ENCODE measurements at places on chromosomes 6 and 20.

DNA sequence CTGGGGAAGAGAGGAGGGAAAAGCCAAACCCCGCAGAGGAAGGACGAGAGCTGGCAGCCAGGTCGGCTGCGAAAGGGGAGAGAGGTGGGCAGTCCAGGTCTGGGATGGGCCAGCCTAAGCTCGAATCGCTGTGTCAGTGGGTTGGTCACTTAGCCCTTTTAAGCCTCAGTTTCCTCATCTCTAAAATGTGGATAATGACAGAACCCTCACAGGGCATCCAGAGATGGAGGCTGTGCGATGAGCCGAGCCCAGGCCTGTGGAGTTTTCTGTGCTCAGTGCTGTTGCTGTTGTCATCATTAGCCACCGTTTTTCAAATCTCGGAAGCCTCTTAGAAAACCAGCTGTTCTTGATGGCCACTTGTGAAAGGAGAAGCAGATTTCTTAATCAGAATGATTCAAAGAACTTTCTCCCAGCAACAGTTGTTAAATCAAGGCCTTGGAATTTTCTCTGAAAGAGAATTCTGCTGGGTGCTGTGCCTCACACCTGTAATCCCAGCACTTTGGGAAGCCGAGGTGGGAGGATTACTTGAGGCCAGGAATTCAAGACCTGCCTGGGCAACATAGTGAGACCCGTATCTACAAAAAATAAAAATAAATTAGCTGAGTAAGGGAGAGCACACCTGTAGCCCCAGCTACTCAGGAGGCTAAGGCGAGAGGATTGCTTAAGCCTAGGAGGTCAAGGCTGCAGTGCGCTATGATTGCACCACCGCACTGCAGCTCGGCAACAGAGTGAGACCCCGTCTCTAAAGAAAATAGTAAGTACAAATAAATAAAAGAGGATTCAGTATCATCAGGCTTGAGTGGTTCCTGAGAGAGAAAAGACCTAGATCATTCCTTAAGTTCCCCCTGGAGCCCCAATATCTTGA lies 46.3 kb upstream of the ENTPD6 start:
- H3K27me3 ChIP-seq: no peaks in the 10 kb centered on the region
- no peak for DNase-seq
- H3K36me3 ChIP-seq: no peaks in the 10 kb centered on the region
- H3K4me1 ChIP-seq: no peaks in the 10 kb centered on the region
- no peak overlapping the region for H3K4me3 ChIP-seq

GRCh38 chr6:157660414-157660813 lies 162.6 kb upstream of the SNX9 start:
- DNase-seq: no peak
- no peaks in the 10 kb centered on the region for H3K27me3 ChIP-seq
- H3K27ac ChIP-seq: no peak overlapping the region
- H3K36me3 ChIP-seq: no peaks in the 10 kb centered on the region
- H3K4me1 ChIP-seq: no peaks in the 10 kb centered on the region

- H3K4me1 ChIP-seq: no peaks in the 10 kb centered on the region
- H3K36me3 ChIP-seq: no peaks in the 10 kb centered on the region
- no peak overlapping the region for H3K27ac ChIP-seq
- DNase-seq: no peak
- no peaks in the 10 kb centered on the region for H3K27me3 ChIP-seq
- no peak overlapping the region for H3K4me3 ChIP-seq
Measured at GRCh38 chr6:113359155-113360140, 497.7 kb upstream of the MARCKS start.

DNA sequence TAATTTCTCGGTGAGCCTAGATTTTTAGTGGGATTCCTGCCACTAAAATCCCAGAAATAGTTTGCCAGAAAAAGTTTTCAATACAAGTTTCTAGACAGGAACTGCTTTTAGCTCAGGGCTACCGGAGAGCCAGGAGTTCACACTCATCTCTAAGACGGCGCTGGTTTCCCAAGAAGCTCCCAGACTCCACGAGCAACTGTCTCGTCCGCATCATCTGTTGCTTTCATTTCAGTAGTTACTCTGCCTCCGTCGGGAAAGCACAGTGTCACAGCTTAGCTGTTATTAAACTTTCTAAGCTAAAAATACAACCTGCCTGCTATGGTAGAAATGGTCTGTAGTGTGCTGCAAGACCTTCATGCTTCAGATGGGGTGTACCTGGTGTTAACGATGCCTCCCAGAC lies 197.3 kb upstream of the SNX9 start:
- H3K27ac ChIP-seq: no peak overlapping the region
- no peak for DNase-seq
- H3K27me3 ChIP-seq: no peaks in the 10 kb centered on the region
- H3K4me3 ChIP-seq: no peak overlapping the region
- no peaks in the 10 kb centered on the region for H3K4me1 ChIP-seq

DNA sequence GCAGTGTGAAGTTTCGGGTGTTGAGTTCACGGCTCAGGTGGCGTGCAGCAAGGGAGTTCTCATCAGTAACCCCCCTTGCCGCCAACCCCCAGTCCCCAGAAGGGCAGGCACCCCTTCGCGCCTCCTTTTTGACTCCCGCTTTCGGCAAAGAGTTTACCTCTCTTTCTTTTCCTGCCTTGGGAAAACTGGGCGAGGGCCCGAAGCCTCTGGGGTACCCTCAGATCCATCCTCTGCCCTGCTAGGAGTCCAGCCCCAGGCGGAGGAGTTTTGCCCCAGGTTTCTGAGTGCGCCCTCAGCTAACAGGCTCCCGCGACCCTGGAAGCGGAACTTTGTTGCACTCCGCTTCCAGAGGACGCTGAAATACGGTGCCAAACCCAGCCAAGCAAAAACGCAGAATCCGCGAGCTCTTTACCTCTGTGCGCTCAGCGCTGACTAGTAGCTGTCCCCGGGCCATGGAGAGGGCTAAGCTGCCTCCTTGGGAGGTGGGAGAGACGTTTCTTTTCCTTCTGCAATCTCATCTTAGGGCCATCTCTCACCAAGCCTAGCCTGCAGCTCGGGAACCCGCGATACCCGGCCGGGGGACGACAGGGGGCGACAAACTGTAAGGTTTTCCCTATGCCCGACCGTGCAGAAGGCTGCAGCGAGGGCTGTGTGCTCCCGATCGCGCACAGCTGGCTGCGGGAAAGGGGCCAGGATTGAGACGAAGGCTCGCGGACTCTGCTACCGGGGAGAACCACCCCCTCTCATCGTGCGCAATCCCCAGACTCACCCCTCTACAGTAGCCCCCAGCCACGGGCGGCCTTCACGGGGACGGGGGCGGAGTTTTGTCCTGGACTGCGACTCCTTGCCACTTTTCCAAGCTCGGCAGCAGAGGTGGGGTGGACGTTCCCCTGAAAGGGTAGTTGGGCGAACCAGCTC lies 2.7 kb upstream of the PAX1 start:
- H3K27me3 ChIP-seq: peaks cover 6% of the 10 kb centered on the region
- H3K4me1 ChIP-seq: no peaks in the 10 kb centered on the region
- no peaks in the 10 kb centered on the region for H3K36me3 ChIP-seq
- H3K4me3 ChIP-seq: no peak overlapping the region

GRCh38 chr20:29741594-29741893 lies 1515.9 kb upstream of the DEFB115 start:
- no peaks in the 10 kb centered on the region for H3K36me3 ChIP-seq
- no peak for DNase-seq

DNA sequence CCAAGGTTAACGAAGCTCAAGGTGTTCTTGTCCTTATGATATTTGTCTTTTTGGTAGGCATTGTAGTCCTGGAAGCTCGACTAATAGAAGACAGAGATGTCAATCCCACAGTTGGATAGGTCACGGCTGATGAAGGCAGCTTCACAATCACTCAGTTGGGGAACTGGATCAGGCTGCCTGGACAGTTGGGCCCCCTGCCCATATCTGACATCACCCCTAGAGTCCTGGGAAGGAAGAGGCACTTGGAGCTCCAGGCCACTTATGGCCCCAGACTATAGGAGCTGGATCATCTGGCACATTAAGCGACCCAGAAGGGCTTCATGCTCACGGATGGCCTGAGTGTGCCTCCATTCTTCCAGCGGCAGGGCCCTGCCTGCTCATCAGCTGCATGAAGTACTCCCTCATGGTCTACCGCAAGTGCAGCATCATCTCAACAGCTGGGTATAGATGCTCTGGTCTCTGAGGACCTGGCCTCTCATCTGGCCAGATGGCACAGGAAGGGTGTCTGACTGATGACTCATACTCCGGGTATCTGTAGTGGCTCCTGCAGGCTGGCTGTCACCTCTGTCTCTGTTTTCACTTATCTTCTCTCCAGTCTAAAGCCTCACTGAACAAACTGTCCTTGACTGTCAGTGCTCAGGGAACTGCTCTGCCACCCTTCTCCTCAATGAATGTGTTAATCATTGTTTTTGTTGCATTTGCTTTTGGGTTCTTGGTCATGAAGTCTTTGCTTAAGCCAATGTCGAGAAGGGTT lies 29.2 kb upstream of the SSR1 start:
- no peaks in the 10 kb centered on the region for H3K27me3 ChIP-seq
- H3K36me3 ChIP-seq: no peaks in the 10 kb centered on the region
- 0 out of 2 replicates have a peak, but pooled peaks cover 7% of the 10 kb centered on the region for H3K4me1 ChIP-seq
- H3K4me3 ChIP-seq: no peak overlapping the region
- no peak overlapping the region for H3K27ac ChIP-seq

DNA sequence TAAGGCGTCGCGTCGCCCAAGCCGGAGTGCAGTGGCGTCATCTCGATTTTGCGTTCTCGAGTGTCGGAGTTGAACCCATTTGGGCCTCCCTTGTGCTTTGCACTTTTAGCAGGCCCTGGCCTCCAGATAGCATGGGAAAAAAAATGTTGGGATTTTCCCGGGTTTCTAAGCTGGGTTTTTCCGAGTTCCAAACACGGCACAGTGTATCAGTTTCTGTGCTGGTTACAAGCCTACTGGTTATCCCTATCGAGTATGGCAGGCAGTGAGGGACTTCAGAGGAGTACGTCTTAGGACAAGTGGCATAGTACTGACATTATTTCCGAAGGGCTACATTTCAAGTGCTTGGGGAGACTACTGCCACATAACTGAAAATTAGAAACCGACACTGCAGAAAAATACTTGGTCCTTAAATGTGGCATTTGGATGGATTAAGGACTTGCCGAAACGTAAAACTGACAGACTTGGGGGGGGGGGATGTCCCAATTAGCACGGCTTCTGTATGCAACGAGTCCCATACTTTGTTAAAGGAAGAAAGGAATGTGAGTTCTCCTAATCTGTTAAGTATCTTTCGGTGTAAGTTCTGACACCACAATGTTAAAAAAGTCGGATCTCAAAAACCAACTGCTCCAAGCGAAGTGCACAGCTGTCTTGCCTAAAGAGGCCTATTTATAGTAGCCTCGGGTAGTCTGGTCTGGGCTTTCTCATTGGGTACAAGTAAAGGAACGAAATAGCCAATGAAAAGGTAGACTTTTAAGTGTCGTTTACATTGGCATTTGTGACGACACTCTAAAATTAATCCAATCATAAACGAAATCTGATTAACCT lies 70.2 kb downstream of the HFE start:
- H3K4me1 ChIP-seq: peaks cover 13% of the 10 kb centered on the region
- no peaks in the 10 kb centered on the region for H3K27me3 ChIP-seq

DNA sequence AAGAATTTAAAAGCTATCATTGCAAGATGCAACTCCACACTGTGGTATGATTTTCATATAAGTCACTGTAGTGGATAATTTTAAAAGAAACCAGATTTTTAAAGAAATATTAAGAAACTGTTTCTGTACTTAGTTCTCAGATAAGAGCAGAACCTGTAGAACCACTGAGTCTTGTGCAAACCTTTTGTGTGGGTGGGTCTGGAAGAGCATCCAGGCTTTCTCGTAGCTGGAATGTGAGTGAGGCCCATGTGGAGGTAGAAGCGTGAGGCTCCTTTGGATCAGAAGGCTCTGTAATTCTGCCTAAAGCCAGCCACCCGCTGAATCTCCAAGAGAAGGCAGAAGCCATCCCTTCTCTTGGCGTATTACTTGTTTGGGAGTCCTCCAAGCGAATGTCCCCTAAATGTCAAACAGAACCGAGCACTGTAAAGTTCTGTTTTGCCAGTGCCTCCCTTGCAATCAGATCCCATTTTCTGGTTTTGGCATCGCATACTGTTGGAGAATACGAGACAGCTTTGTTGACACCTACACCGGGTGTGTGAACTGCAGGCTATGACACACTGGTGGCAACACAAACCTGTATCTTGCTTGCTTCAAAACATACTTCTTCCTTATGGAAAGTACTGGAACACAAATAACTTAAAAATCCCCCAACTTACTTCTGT lies 188.7 kb downstream of the FOXC1 start:
- H3K27ac ChIP-seq: no peak overlapping the region
- no peaks in the 10 kb centered on the region for H3K4me1 ChIP-seq
- H3K27me3 ChIP-seq: no peaks in the 10 kb centered on the region
- DNase-seq: no peak
- H3K4me3 ChIP-seq: no peak overlapping the region
- no peaks in the 10 kb centered on the region for H3K36me3 ChIP-seq

GRCh38 chr6:5014072-5014561 lies 10.3 kb upstream of the RPP40 start:
- no peaks in the 10 kb centered on the region for H3K36me3 ChIP-seq
- no peak overlapping the region for H3K27ac ChIP-seq
- no peak overlapping the region for H3K4me3 ChIP-seq
- no peak for DNase-seq
- no peaks in the 10 kb centered on the region for H3K4me1 ChIP-seq

- no peak overlapping the region for H3K4me3 ChIP-seq
- H3K4me1 ChIP-seq: no peaks in the 10 kb centered on the region
- no peak overlapping the region for H3K27ac ChIP-seq
Measured at GRCh38 chr20:53171065-53171464, 198.9 kb downstream of the TSHZ2 start.

- H3K36me3 ChIP-seq: no peaks in the 10 kb centered on the region
- H3K4me1 ChIP-seq: no peaks in the 10 kb centered on the region
- no peaks in the 10 kb centered on the region for H3K27me3 ChIP-seq
- no peak overlapping the region for H3K27ac ChIP-seq
- no peak overlapping the region for H3K4me3 ChIP-seq
Measured at GRCh38 chr6:96812077-96812703, 25.1 kb downstream of the GPR63 start.

DNA sequence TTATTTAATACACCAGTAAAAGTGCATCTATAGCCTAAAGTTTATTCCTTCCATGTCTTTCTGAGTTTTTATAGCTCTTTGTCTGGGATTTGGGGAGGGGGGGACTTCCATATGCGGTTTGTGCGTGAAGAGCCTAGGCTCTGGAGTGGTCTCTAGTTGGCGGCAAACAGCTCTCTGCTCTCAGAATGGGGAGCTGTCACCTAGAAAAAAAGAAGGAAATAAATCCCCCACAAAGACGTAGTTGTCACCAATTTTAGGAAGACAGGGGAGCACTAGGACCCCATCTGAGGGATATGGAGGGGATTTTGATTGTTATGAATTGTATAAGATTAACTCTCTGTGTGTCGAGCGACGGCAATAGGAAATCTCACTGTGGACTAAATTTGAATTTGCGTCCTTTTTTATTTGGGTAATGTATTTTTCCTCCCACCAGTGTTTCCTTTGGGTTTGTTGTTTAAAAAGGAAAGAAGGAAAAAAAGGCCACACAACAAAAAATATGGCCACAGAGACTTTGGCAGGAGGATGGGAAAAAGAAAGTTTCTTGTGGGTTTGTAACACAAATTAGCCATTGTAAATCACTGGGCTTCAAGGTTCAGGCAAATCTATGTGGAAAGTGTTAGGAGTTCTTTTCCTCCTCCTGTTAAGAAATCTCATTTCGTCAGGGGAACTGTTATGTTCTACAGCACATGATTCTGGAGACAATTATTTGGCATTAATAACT lies 7.4 kb downstream of the POU3F2 start:
- DNase-seq: no peak
- peaks cover 8% of the 10 kb centered on the region for H3K4me1 ChIP-seq
- H3K27me3 ChIP-seq: peaks cover 56% of the 10 kb centered on the region
- H3K4me3 ChIP-seq: no peak overlapping the region

- no peaks in the 10 kb centered on the region for H3K27me3 ChIP-seq
- no peak overlapping the region for H3K27ac ChIP-seq
- DNase-seq: no peak
- H3K4me1 ChIP-seq: no peaks in the 10 kb centered on the region
- no peak overlapping the region for H3K4me3 ChIP-seq
Measured at GRCh38 chr20:20463933-20464374, 96.0 kb downstream of the INSM1 start.
